ENCODE measurements at places on chromosomes 5 and 9.
A peak's percentile ranks its signal among the peaks of the same experiment; 100 is the strongest.

DNA sequence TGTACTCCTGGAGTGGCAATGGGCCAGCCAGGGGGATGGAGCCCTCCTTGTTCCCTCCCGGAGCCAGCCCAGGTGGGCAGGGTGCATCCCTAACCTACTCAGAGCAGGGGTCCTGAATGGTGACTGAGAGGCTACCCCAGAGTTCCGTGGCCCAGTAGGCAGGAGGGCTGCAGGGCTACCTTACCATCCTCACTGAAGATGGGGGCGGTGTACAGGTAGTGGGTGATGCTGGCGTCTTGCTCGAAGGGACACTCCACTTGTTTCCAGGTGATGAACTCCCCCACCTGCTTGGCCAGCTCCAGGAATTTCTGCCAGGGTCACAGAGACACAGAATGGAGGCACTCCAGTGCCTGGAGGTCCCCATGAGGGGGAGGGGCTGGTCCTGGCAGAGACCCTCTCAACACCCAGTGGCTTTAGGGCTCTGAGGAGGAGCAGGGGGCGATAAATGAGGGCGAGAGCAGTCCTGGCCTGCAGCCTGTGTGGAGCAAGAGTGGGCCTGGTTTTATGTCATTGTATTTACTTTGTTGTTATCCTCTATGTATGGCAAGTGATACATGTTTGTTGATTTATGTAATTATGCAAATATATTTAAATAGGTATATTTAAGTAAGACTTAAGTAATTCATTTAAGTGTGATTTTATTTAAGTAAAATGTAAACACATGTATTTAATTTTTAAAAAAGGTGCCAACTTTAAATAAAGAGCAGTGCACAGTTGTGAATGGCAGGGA lies 39.9 kb upstream of the RNF130 start:
- no peak for DNase-seq

DNA sequence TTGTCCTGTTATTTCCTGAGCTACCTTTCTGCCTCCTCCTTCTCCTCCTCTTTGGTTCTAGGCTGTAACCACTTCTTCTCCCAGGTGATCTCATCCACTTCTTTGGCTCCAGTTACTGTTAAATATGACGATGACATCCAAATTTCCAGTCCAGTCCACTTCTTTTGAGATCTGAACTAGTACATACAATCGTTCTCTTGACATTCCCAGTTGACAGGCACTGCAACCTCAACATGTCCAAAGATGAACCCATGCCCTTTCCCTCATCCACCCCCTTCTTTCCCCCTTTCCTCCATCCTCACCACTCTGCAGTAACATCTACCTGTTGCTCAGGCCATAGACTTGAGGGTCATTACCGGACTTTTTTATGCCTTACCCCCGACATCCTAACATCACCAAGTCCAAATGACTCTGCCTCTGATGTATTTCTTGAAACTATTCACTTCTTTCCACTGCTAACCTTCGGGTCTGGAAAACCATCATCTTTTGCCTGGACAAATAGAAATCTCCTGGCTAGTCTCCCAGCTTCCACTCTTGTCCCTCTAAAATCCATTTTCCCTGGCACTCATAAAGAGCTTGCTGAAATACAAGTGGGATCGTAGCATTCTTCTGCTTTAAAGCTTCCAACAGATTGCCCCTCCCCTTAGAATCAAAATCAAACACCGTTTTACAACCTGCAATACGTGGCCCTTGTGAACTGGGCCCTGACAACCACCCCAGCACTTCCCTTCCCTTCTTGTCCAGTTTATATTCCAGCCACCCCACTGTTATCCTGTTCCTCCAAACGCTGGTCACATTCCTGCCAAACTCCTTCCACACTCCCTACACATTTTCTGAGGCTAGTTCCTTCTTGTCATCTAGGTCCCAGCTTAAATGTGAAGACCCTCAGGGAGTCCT lies 31.5 kb downstream of the KLF9 start:
- no peak for DNase-seq

GRCh38 chr9:15227491-15227890 lies 79.5 kb downstream of the TTC39B start:
- DNase-seq = no peak

DNA sequence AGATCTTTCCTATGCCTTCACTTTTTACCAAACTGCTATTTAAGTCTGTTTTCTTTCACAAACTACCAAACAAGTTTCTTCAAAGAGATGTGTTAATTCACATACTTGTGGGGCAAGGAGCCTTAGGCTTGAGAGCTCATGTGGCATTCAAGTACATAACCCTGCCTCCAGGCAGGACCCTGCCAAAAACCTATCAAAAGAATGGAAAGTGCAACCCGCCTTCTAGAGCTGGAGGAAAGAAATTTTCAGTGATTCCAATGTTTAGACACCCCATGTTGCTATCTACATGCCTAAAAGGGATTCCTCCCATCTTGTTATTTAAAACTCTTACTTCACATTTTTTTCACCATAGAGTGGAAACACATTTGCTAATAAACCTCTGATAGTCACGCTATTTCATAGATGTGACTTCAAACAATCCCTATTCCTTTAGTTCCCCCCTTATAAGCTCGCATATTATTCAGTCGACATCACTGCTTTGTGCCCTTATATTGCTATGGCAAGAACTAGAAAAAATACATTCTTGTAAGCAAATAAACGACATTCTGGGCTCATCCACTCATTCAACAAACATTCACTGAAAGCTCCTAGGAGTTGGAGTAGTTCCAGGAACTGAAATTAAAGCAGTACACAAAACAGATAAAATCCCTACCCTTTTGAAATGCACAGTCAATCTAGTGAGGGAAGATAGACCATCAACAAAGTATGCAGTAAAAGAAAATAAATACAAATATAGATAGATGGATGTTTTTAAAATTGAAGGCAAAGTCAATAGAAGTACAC lies 518.1 kb downstream of the ELAVL2 start:
- no peak for DNase-seq

DNA sequence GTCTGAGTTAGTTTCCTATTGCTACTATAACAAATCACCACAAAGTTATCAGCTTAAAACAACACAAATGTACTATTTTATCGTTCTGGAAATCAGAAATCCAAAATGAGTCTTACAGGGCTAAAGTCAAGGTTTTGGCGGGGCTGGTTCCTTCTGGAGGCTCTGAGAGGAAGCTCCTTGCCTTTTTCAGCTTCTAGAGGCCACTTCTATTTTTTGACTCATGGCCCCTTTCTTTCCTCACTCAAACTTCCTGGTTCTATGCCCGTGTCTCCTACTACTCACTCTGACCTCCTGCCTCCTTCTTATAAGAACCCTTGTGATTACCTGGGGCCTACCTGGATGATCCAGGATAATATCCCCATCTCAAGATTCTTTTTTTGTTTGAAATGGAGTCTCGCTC lies 48.2 kb downstream of the GABBR2 start:
- DNase-seq = no peak

GRCh38 chr9:89390068-89390555 lies 71.8 kb downstream of the SECISBP2 start:
- no peak for DNase-seq

DNA sequence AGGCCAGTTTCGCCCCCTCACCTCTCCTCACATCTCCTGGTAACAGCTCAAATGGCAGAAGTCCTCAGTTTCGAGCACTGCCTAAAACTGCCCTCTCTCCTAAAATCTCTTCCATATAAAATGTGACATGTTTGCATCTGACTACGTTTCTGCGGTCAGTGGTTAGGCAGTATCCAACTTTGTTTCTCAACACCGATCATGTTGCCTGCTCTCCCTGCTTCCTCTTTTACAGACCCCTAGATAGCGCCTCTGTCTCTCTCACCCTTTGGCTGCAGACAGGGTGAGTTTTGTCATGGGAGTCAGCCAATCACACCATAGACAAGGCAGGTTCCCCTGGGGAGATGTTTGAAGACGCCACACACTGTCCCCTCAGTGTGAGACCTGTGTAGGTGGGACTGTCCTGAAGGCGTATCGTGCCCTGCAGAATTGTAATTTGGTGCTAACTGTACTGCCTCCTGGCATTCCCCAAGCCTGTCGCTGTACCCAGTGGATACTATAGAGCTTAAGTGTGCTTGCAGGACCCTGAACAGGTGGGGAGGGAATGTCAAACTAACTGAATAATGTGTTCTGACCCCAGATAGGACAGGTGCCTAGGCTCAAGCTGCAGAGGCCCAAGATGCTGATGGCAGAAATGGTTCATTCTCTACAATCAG lies 1.1 kb downstream of the HEXB start:
- peak; percentile 47 for DNase-seq

GRCh38 chr9:115086461-115086860 lies 31.5 kb downstream of the TNC start:
- no peak for DNase-seq

- peak; percentile 87 for DNase-seq
Observed at GRCh38 chr5:16736158-16736995, 119.6 kb upstream of the RETREG1 start.

DNA sequence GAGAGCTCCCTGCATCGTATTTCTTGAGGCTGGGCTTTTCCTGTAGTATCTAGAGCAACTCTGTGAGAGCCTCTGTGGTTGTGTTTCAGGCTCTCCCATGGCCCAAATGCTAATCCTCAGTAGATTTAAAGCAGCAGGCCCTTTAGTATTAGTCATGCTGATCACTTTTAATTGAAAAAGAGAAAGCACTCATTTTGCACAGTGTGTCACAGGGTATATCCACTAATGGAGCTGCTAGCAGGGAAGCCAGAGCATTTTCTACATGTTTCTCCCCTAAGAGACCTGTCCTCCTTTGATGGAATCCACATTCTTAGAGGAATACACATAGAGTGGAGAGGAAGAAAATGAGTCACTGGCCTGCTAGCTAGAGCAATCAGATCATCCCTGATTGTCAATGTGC lies 348.5 kb downstream of the TMEM232 start:
- DNase-seq = no peak
